ENCODE measurements at places on chromosomes 5 and 9.

- DNase-seq, result no peak
Observed at GRCh38 chr9:130058154-130058553, 4.4 kb downstream of the GPR107 start.

GRCh38 chr9:123421186-123421585, 65.2 kb downstream of the CRB2 start:
- no peak for DNase-seq

DNA sequence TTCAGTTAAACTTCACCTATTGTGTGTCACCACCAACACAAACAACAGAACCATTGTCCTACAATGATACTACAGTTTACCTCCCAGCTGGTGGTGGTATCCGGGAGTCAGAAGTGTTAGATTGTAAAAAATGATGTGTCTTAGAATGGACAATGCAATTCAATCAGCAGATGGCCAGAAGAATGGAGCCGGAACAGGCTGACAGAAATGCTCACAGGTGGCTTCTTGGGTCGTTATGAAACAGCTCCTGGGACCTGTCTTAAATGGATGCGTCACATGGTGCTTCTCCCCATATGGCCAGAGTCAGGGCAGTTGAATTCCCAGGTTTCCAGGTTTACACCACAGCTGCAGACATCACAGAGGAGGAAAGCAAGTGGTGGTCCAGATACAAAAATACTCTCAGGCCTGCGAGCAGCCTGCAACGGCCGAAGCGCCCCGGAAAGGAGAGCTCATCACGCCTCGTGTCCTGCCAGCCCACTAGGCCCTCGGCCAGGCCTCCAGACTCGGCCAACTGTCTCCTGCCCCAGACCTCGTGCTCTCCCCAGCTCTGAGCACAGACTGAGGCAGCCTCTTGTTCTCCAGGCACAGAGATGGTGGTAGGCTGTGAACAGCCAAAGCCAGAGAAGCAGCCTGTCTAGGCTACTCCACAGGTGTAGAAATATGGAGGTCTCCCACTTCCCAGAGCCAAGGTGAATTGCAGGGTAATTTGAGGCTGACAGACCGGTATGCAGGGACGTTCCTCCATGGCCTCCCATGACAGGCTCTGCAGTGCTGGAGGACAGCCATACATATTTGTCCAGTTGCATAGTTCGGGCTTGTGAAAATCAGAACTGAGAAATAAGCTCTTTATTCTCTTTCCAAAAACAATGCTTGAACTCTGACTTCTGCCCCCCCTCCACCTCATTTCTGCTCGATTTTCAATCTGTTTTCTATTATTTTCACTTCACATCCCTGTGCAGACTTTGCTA, 98.5 kb upstream of the SPATA31C2 start:
- DNase-seq, result no peak

- no peak for DNase-seq
Observed at GRCh38 chr5:137440795-137441194, 58.3 kb downstream of the SPOCK1 start.

DNA sequence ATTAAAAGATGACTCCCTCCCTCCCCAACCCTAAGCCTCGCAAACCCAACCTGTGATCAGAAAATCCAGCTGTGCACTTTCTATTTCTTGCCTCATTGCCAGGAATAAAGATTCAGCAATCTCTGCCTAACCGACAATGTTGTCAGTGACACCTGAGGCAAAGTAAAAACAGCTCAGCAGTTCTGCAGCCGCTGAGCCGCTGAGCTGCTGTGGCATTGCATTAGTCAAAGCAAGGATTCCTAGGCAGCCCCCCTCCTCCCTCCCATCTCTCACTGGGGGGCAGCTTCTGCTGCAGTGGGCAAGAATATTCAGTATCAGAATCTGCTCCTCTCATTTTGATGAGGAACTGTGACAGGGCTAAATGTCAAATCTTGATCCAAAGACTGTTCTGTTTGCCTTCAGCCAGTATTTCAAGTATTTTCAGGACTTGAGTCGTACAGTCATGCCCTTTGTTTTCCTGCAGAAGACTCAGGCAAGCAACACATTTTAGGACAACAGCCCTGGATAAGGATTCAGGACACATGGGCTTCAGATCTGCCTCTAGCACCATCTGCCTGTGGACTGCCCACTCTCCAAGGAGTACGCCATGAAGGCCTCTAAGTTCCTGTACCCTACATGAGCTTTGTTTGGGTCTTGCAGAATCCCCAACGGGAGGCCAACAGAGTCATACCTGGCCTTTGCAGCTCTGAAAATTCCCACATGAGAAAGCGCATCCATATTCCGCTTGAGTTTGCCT, 41.1 kb upstream of the DAP start:
- no peak for DNase-seq

GRCh38 chr5:16572289-16573015, 44.3 kb downstream of the RETREG1 start:
- no peak for DNase-seq

DNA sequence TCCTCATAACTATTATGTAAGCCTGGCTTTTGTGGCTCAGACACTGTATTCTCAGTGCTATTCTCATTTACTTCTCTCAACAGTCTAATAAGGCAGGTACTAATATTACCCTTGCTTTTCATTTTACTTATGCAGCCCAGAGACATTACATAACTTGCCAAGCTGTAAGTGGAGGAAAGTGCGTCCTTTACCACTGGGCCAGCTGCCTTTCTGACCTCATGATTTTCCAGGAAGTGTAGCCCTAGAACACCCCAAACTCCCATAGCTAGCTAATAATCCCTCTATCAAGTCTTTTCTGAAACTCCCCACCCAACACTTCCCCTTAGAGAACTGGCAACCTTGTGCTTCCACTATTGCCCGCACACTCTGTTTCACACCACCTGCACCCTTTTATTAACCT, 192.9 kb upstream of the HMHB1 start:
- DNase-seq, result no peak

DNA sequence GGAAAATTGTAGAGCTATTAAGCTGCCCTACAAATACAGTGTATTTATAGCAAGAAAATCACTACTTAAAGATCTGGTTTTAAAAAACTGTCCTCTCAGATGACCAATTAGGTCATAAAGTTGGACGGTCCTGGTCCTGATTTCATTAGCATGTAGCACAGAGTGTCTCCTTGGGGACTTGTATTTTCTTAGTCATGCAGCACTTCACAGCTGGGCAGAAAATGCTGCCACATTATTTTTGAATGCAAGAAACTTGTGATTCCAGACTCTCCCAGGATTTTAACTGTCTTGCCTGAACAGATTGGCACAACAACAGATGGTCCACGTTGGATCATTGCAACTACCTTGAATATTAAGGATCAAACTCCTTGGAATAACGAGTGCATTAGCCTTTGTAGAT, 348.1 kb upstream of the SGCD start:
- DNase-seq, result no peak

DNA sequence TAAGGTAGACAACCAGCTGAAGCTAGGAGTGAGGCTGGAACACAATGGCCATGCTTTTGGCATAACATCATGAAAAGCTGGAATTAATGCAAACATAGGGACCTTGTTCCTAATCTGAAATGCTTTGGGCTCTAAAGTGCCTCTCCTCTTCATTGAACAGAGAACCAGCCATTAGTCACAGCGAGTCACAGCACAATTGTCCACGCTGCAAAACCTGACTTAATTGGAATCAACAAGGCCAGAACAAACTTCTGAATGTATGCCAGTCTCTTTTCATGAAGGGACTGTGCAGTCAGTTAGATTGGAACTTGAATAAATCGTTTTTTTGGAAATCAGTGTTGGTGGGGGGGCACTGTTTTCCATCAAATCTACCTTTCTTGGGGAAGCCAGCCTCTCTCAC, 96.5 kb downstream of the JAKMIP2 start:
- DNase-seq, result no peak

DNA sequence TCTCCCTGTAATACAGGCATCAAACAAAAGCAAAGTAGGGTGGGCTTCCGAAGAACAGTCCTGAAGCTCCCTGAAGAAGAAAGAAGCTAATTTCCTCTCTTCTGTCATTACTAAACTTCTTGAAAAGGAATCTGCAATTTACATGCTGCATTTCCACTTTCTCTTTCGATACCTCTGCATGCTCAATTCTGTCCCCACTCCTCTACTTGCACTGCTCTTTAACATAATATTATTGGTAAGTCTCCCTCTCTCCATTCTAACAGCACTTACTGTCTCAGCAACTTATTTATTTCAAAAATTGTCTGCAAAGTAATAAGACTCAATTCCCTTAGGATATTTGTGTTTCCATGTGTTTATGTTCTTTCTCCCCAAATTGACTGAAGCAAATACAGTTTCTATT, 3.9 kb upstream of the PLPP1 start:
- no peak for DNase-seq

DNA sequence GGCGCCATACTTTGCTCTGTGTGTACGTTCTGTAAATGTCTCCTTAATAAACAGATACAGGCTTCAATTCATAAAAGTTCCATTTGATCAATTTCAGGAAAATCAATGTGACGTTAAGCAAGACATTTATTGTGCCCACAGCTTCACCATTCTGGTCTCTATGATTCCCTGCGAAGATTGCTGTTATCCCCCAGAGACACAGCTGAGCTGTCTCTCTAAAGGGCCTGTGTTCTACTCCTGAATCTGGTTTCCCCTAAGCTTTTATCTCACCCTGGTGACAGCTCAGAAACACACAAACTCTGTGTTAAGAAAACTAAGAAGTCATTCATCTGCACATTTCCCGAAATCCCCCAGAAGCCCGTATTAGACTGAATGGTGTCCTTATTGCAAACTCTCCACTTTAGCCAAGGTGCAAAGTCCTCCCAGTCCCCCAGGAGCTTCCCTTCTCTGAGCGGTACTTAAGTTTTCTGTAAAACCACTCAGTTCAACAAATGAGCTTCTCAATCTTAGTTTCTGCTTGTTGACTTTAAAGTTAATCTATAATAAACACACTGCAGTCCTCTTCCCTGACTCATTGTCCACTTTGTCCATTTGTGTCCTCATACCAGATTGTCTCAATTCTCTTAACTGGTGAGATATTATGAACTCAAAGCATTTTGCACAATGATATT, 1.4 kb upstream of the C5orf15 start:
- no peak for DNase-seq

GRCh38 chr5:108421713-108422112, 39.8 kb upstream of the FBXL17 start:
- DNase-seq, result no peak

DNA sequence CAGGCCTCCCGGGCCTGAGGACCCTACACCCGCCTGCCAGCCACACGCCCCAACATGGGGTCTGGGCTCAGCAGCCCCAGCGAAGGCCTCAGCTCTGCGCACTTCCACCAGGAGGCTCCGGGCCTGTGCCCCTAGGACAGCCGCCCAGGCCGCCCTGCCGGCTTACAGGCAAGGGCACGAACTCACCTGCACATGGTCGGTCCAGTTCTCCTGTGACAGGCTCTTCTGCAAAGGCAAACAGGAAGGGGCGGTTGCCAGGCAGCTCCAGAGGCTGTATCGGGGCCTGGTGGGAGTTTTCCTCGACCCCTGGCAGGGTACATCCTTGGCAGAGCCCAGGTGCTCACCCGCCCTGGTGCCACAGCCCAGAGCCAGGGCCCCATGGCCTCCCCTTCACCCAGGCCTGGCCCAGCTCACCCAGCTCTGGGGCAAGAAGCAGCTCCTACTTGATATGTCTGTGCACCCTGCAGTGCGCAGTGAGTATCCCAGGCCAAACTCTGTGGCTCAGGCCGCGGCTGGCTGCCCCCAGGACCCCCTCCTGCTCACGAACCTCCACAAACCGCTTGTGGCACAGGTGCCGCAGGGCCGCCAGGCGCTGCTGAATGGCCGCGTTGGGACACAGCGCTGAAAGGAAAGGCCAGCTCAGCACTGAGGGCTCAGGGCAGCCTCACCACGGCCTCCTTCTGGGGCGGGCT, 52.2 kb upstream of the NRARP start:
- no peak for DNase-seq

DNA sequence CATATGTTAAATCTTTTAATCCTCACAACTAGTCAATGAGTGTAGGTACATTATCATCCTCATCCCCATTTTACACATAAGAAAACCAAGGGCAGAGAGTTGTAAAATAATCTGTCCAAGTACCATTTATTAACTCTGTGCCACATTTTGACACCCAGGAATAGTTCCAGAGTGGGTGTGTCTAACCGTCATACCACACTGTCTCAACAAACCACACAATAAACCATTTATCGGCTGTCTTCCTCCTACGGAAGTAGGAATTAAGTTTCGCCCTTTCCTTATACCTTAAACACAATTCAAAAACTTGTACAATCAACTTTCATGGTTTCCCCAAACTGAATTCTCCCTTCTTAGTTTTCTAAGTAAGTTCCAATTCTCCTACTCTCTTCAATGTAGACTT, 11.4 kb downstream of the AP3B1 start:
- no peak for DNase-seq

- DNase-seq, result no peak
Observed at GRCh38 chr5:147554261-147554817, 44.5 kb upstream of the DPYSL3 start.

DNA sequence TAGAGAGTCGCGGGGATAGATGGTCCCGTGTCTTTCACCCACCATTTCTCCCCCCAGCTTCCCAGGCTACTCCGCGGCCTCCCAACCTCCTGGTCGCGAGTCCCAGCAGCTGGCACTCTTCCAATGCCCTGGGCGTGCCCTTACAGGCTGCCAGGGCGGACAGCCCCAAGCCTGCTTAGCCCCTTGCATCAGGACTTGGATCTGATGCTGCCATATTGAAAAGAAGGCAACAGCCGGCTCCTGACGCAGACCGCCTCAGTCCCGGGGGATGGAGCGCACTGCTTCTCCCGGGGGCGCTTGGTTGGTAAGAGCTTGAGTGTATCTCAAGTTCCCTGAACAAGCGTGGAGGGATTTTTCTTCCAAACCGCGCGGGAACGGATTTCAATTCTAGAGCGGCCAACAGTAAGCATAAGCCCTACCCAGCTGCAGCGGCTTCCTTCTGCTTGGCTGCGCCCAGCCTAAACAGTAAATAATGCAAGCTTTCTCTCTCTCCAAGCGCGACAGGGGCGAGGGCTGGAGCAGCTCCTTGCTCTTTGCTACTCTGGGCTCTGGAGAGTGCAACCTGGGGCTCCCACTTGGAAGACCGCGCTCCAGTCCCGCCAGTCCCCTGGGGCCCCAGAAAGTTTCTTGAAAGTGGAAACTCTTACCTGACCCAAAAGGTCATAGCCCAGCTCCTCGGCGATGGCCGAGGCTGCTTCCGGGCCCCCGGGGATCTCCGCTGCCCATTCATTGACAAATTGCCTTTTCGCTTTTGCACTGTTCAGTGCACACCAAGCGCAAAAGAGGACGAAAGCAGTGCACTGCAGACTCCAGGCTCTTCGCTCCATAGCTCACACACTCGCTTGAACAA, 607 bp downstream of the PCSK1 start:
- no peak for DNase-seq

DNA sequence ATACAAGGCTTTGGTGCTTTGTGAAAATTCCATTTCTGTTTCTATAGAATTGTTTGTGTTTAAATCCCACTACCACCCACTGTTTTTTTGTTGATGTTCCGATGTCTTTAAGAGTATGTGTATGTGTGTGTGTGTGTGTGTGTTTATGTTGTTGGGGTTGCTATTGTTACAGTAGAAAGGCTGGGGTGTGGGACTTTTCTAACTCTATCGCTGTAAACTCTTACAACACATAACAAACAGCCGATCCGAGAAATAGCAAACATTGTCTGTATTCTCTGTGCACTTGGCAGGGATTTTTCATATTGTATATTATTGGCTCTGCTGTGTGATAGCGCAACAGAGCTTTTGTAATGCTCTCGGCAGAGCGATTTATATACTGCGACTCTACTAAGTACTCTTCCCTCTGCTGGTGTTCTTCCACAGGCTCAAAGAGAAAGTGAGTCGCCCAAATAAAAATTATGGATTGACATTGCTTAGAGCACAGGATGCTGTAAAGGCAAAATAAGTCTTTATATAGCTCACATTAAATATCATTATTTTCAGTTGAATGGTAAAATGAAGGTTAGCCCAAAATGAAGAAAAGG, 492.2 kb upstream of the ARRDC3 start:
- DNase-seq, result no peak

All from stimulated activated CD4-positive, alpha-beta T cell treated with anti-CD3 and anti-CD28 coated beads, Interleukin-12 subunit alpha, Interleukin-12 subunit beta, amount 100 ng/mL, for 4 hours (primary cell).